Stimulated activated CD4-positive, alpha-beta T cell treated with anti-CD3 and anti-CD28 coated beads, Interleukin-4, amount 100 ng/mL, for 1 hour (primary cell): ENCODE measurements at places on chromosomes 1 and 21.

GRCh38 chr21:41675574-41675973, 91.3 kb downstream of the RIPK4 start:
- DNase-seq = no peak

DNA sequence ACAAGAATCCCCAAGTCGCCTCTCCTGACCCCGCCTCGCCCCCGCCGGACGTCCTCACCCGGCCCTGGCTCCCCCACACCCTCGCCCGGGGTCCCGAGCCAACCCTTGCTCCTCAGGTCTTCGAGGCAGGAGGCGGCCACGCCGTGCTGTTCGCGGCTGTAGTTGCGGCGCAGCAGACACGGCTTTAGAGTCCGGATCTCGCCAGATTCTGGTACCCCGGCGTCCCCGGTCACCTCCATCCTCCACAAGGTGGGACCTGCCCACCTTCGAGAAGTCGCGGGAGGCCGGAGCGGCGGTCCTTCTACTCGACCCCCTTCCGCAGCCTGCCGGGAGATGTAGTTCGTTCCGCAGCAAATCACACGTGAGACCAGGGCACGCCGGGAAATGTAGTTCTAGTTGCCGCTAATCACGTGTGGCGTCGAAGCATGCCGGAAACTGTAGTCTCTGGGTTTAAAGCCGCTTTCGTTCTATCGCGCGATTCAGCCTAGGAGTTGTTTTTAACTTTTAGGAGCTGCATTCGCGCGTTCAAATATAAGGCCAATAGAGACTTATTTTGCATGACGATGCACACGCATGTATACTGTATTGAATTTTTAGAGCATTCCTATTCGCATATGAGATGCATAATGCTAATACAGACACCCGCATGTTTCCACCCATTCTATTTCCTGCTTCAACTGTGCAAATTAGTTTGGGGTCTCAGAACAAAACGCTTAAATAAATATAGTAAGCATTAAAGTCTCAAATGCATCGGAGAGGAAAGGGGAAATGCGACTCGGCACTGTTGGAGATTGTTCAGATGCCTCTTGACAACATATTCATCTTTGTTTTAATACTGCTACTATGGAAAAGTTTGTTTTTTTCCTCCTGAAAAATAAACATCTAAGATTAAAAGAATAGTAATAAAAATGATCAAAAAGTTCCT, at the start of gene DFFA:
DFFA (minus strand) TSS at position 310 of the 925 bp plus-strand sequence; CDS start at position 239, 71 bp downstream.
- DNase-seq = peak; percentile 89

GRCh38 chr1:185402930-185403329, 85.9 kb upstream of the IVNS1ABP start:
- DNase-seq = no peak

DNA sequence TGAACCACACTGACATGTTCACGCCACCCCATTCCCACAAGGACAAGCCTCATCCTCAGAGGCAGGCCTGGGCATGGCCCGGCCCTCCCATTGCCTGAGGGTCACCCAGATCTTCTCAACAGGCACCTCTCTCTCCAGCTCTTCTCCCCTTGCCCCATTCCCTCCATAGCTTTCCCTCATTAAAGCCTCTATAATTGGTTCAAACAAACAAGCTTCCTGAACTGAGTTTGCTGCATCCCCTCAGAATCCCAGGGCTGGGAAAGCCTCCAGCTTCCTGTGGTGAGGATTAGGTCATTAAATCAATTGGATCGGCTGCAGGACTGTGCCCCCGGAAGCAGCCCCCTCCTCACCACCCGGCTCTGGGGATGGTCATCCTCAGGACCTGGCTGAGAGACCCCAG, 18.9 kb downstream of the CTNNBIP1 start:
- DNase-seq = no peak

- DNase-seq = no peak
These were observed 8.3 kb downstream of the RHOC start for GRCh38 chr1:112698366-112699310.

DNA sequence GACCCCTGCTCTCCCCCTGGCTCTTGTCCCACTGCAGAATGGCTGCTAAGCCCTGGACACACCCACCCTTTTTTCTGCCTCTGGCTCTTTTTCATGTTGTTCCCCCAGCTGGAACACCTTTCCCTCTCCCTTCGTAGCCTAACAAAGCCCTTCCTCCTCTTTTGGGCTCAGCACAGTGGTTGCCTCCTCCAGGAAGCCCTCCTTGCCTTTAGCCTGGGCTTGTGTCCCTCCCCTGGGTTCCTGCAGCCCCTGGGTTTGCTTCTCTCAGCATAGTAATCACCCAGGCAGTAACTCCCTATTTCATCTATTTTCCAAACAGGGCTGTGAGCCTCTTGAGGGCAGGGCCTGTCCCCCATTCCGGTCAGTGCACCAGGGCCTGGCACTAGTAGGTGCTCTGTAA, 19.8 kb upstream of the ACTL8 start:
- DNase-seq = no peak

DNA sequence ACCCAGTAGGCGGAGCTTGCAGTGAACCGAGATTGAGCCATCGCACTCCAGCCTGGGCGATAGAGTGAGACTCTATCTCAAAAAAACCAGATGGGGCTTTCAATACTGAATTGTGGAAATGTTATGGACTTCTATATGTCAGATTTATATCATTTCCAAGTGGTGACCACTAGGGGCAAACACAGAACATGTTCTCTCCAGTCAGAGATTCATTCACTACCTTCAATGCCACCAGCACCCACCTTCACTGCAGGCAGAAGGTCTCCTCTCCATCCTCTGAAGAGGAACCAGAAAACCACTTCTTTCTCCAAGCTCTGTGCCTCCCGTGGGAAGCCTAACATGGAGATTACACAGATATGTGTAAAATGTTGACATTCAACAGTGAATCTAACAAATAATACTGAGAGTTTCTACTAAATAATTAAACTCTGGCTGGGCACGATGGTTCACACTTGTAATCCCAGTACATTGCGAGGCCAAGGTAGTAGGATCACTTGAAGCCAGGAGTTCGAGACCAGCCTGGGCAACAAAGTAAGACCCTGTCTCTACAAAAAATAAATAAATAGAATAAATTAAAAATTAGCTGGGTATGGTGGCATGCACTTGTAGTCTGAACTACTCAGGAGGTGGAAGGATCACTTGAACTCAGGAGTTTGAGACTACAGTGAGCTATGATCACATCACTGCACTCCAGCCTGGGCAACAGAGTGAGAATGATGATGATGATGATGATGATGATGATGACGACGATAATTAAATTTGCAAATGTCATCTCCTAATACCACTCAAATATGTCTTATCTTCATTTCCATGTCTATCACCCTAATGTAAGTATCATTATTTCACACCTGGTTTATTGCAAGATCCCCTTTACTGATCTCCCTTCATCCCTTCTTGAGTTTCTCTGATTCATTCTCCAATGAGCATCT, 151.1 kb downstream of the ZNF281 start:
- DNase-seq = no peak

GRCh38 chr1:240104672-240105071, 13.0 kb downstream of the FMN2 start:
- no peak for DNase-seq

DNA sequence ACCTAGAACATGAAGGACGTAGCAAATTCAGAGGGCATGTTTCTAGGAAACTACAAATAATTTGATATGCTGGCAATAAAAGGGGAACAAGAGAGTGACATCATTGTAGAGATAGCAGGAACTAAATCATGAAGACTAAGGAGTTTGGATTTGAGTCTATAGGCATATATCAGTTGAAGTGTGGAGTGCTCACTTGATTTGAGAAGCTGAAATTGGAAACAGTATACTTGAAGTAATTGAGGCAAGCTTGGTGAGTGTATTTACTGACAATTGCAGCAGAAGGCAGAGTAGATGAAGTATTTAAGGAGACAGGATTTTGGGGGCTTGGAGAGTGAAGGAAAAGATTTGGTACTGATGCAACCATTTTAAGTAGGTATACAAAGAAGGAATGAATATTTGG, 6.4 kb upstream of the TMCO2 start:
- DNase-seq = no peak

DNA sequence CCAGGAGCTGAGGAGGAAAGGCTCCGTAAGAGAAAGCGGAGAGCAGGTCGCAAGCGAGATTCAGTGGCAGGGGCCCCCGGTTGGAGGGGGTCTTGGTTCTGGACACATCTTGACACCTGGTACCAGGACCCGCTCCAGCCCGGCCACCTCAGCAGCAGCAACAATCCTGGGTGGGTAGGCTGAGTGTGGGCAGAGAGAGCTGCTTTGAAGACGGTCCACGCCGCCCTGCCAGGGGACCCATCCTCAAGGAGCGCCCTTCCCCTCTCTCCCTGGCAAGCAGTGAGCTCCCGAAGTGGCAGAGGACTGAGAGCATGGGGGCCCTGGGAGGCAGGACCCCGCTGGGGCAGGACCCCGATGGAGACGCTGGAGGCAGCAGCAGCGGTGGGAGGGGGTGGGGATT, 35.6 kb upstream of the LAPTM5 start:
- no peak for DNase-seq

- no peak for DNase-seq
These were observed 89.6 kb upstream of the HNRNPU start for GRCh38 chr1:244953901-244954300.

DNA sequence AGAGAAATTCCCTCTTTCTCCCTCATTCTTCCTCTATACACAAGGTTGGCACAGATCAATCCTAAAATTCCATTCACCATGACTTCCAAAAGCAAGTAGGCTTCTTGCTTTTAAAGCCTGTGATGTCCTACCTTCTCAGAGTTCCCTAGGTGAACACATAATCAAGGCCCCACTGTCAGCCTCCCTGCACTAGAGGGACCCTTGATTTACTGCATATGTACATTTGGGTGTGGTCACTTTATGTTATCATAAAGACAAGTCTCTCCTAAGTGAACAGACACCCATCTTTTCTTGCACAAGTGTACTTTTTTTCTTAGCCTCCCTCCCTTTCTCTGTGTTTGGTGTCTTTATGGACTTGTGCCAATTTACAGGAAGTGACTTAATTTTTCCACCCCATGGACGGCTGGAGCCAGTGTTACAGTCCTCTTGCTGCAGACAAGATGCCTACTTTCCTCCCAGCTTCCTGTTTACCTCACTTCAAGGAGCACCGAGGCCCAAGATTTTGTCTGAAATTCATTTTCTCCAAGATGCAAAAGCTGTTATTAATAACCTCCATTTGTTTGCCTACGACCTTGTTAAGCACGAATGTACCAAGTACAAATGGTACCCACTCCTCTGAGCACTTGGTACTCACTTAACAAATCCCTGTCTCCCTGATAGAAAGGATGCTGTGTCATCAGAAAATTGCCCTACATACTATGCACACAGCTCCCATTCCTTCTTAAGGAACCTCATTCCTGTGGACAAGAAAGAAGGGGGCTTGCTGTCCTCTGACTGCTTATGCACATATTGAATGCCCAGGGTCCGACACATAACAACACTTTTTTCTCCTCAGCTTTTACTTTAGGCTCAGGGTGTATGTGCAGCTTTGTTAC, 82.8 kb upstream of the SLC44A3 start:
- no peak for DNase-seq

- DNase-seq = no peak
These were observed 105.0 kb upstream of the DPYD start for GRCh38 chr1:98025858-98026257.

GRCh38 chr1:69121723-69122122, 446.0 kb upstream of the LRRC7 start:
- no peak for DNase-seq

DNA sequence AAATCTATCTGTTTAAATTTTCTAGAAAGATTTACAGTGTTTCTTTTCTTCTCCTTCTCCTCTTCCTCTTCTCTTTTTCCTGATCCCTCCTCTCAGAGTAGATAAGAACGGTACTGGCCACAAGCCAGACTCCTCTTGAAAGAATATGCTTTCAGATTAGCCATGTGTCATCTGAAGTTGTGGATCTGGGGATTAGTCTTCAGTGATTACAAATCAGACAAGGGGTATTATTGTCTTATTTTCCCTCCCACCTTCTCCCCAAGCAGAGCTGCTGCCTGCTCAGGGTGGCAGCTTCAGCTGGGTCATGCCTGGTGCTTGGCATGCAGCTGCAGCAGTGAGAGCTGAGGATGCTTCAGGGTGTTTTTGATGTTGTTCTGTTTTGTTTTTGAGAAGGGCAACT, 42.7 kb downstream of the SGIP1 start:
- no peak for DNase-seq

DNA sequence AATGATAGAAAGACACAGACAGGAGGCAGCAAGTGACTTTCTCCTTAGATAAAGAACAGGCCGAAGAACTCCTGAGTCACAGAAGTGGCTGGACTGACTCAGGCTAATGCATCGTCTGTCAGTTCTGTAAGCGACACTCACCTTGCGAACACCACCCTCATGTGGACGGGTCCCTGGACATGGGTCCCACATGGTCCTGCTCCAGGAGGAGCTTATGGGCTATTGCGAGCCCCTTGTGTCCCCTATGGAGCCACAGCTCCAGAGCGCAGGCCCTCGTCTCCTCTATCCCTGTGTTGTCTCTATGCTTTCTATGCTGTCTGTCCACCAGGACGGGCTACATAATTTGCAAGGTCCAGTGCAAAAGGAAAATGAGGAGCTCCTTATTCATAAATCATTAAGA, 85.8 kb downstream of the TRABD2B start:
- DNase-seq = no peak

- no peak for DNase-seq
These were observed 4.1 kb downstream of the RUNX3 start for GRCh38 chr1:24925963-24926362.

GRCh38 chr21:23292292-23292691, 2294.1 kb downstream of the NCAM2 start:
- no peak for DNase-seq

DNA sequence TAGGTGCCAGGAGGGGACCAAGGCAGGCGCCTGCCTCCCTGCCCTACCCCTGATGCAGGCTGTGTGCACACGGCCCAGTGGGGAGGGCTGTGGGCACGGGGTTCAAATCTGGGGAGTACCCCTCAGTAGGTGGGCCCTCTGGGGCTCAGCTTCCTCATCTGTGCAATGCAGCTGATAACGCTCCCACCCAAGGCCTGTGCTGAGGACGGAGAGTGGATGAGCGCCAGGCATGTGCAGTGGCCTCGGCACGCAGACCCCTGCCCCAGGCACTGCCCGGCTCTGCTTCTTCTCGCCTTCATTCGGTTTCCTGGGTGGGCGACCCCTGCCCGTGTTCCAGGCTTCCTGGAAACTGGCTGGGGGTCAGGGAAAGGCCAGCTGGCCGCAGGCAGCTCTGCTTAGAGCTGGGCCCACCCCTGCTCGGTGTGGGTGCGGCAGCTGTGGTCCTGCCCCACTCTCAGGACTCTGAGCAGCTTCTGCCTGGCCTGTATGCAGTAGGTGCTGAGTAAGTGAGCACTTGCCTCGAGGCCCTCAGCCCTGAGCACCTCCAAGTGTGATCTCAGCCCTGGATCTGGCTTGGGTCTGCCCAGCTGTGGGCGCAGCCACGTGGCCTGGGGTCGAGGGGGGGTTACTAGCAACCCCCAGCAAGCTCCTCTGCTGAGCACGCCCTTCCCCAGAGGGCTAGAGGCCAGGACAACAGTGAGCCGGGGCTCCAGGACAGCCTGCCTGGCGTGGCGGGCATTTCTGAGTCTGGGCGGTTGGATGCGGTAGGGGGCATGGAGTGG, 11.9 kb upstream of the TNFRSF14 start:
- no peak for DNase-seq

- no peak for DNase-seq
These were observed 3.0 kb upstream of the SMYD2 start for GRCh38 chr1:214277704-214278635.

GRCh38 chr1:58754073-58754613, 29.7 kb downstream of the JUN start:
- no peak for DNase-seq

GRCh38 chr1:201552941-201553351, 14.0 kb downstream of the NAV1 start:
- DNase-seq = no peak
